ENCODE measurements at places on chromosomes 3 and 15.

DNA sequence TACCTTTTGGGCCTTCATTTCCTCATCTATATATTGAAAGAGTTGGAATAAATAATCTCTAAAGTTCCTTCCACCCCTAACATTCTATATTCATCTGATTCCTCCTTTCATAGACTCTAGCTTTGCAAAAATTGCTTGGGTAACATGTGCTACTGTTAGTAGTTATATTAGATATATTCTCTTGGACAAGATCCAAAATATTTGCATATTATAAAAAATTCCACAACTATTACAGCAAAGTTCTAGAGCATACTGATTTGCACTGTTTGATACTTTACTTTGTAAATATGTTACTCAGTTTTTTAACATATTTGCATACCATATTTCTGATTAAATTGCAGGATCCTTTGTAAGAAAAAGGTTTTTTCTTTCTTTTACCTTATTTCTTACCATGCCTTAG, 95.9 kb upstream of the UBE2E2 start:
- DNase-seq = no peak

GRCh38 chr3:156581954-156582353, 27.0 kb upstream of the SSR3 start:
- no peak for DNase-seq

GRCh38 chr3:194354315-194354714, 3.2 kb upstream of the CPN2 start:
- no peak for DNase-seq

DNA sequence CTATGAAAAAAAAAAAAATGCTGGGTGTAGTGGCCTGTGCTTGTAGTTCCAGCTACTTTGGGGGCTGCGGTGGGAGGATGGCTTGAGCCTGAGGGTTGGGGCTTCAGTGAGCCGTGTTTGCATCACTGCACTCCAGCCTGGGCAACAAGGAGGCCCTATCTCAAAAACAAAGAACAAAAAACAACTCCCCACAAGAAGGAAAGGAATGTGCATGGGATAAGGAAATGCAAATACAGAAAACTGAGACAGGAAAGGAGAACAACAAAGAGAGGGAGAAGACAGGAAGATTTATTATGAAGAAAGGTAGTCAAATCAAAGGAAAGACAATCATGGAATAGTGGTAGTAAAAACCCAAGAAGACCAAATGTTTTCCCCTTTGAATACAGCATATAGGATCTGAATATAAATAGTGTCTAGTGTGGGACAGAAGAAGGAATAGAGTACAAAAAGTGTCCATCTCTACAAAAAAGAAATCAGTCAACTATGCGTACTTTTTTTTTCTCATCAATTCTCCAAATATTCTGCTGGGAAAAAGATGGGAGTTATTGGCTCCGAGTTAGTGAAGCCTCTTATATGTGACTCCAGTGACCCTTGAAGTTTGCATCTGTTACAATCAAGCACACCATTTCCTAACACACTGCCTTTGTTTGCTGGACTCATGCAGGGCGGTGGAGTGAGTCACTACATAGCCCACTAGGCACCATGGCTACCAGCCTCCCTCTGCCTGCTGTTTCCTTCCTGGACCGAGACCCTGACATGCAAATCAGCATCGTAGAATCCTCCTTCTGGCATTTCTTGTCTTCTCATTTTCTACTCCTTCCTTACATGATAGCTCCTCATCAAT, 101.2 kb upstream of the PTX3 start:
- peak; percentile 47 for DNase-seq

- DNase-seq = peak; percentile 48
These were observed 28.0 kb downstream of the KLHDC8B start for GRCh38 chr3:49199239-49199899.

GRCh38 chr3:194812176-194812575, 126.5 kb downstream of the FAM43A start:
- DNase-seq = no peak
